ENCODE measurements at places on chromosomes 7 and 10.

- no peak for DNase-seq
These were observed 44.2 kb upstream of the TMEM213 start for GRCh38 chr7:138753610-138754009.

DNA sequence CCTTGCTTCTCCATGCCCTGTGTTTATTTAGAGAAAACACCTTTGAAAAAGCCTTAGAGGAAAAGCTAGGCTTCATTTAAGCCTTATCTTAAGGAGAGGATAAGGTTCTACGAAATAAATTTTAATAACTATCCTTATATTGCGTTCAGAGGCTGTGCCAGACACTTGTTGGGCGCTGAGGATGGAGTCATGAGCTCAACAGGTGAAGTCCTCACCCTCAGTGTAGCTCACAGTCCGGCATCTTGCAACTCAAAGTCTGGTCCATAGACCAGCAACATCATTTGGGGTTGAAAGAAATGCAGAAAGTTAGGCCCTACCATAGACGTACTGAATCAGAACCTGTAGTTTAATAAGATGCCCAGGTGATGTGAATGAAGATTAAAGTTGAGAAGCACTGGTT, 3.8 kb upstream of the STMP1 start:
- DNase-seq, result no peak

DNA sequence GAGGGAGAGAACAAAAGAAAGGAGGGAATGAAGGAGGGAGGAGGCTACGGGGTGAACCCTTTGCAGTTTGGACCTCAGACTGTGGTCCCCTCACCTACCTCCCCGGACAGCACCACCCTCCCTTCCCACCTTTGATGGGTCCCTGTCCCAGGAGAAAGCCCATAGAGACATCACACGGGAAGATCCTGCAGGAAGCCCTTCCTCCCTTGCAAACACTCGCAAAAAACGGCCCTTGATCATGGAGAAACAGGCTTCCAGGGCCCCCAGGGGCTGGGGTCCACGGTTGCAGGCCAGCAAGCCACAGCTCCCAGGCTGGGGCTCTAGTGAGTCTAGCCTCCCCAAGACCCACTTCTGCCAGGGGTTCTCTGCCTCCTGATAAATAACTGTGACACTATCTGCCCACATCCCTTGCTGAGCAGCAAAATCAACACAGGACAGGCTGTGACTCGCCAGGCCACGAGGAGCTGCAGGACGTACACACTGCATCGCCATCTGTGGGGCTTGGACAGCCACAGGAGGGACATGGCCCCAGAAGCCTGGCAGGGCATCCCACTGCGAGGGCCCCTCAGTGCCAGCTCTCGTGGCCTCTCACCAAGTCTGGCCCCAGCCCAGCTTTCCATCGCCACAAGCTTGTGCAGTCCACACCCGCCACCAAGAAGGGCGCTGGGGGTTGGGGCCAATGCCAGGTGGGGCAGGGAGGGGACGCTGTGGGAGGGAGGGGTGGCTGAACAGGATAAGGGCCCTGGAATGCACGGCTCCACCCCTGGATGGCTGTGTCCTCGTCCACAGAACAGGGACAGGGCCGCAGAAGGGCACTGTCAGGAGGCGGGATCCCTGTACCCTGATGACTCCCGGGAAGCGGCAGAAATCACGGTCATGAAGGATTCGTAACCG, 34.2 kb downstream of the PDGFA start:
- no peak for DNase-seq

DNA sequence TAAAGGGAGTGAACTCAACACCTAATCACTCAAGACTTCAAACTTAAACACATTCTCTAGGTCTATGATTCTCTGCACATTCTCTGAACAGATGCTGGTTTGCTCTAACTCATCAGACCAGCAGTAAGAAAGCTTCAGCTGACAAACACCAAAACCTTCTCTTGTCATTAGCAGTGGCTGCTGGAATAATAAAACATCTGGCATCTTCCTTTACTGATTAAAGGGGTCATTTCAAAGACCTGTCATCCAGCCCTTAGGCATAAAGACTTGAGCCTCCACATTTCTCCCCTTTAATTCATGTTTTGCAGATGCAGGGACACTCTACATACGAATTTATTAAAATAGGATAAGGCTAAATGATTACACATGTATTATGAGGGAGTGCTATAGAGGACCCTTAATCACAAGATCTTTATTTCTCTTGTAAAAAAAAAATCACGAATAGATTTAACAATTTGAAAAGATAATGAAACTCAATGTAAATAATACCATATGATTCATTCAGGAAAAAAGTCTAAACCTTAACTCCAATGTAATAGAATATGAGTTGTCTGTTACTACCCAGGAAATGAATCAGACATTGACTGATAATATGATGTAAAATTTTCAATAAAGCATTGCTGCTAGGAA, 152.4 kb upstream of the GNAI1 start:
- peak; percentile 36 for DNase-seq

GRCh38 chr10:17028798-17029197, 100.8 kb downstream of the CUBN start:
- no peak for DNase-seq

GRCh38 chr10:19812976-19813375, 3.3 kb upstream of the PLXDC2 start:
- DNase-seq, result no peak

- peak; percentile 58 for DNase-seq
These were observed 68.5 kb upstream of the EEPD1 start for GRCh38 chr7:36084485-36085091.

- DNase-seq, result peak; percentile 58
These were observed 120.0 kb downstream of the SRPK2 start for GRCh38 chr7:105268511-105269392.

All from fibroblast of skin of scalp (primary cell).